ENCODE measurements at places on chromosomes 11 and 22. TPM values are rescaled to one million over a fixed set of nuclear protein-coding genes. Genes with fewer than 3 reads are reported as not detected.

OR8A1 gene
- total RNA-seq, result not detected

FIBIN gene
- not detected for total RNA-seq

GSTT2B gene
- total RNA-seq, result 0.44 TPM

OPCML gene
- total RNA-seq, result not detected

EIF4ENIF1 gene
- 12.1 TPM for total RNA-seq

POU2AF3 gene
- 0.73 TPM for total RNA-seq

C11orf65 gene
- 0.29 TPM for total RNA-seq

PCNX3 gene
- 41.3 TPM for total RNA-seq

PRR33 gene
- total RNA-seq, result not detected

DSCAML1 gene
- 0.15 TPM for total RNA-seq

BRD1 gene
- total RNA-seq, result 14.9 TPM

PATE3 gene
- total RNA-seq, result not detected

RAB39A gene
- 0.66 TPM for total RNA-seq

BTG4 gene
- 0.18 TPM for total RNA-seq

CDK2AP2 gene
- 96.7 TPM for total RNA-seq

CHRDL2 gene
- 4.8 TPM for total RNA-seq

LSP1 gene
- total RNA-seq, result 1.6 TPM

SLC17A6 gene
- not detected for total RNA-seq

MISFA gene
- total RNA-seq, result 2.2 TPM

LRRC55 gene
- not detected for total RNA-seq

SMIM38 gene
- total RNA-seq, result 0.05 TPM

ACR gene
- total RNA-seq, result not detected

IL17REL gene
- total RNA-seq, result not detected
